ENCODE measurements at places on chromosomes 2 and 18.

DNA sequence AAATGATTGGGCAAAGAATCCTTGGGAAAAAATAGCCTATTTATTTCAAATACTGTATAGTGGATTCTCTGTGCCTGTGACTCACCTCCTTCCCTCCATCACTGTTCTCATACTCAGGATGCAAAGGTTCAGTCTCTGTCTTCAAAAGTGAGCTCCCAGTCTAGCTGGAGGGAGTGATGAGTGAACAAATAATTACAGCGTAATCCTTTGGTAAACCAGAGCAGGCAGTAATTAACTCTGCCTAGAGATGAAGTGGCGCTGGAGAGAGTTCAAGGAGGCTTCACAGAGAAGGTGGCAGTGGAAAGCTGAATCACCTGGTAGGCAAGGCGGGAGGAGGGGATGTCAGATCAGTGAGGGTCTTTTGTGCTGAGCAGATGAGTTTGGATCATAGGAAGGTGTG, 6.5 kb downstream of the DGUOK start:
- no peak for DNase-seq

DNA sequence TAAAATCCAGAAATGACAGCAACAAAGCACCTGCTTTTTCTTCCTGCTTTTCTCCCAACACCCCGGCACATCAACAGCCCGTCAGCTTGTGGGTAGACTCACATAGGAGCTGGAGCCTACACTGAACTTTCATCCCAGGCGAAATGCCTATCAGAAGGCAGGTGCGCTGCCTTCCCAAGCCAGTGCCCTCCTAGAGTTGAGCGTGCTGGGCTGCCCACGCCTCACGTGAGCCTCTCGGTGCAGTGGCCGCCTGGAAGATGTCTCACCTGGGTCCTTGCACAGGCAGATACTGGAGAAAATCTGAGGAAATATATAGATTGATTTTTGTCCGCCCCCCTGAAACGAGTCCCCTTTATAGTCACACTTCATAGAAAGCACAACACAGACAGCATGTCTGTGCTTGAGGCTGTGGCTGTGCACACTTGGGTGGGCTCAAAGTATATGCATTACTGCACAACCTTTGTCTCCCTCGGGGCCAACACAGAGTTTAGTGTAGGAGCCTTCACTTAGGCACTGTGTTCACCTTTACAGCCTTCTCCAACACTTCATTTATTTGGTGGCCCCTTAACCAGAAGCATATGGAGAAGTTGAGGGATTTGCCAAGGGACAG, 112.5 kb downstream of the SMAD7 start:
- DNase-seq = no peak

DNA sequence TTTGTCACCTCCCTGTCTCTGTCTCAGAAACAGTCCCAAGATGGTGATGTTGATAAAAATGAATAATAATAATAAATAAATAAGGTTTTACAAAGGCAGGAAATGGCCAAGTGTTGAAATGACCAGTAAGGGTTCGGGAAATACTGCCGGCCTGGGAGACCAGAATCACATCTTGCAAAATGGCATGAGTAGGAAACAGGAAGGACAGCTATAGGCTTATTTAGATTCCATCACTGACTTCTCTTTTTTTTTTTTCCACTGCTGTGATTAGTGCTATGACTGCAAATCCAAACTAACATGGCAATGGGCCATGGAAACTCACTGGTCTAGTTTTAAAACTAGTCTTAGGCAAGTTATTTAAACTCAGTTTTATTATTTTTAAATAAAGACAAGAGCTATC, 60.6 kb downstream of the SCN1A start:
- DNase-seq = no peak

DNA sequence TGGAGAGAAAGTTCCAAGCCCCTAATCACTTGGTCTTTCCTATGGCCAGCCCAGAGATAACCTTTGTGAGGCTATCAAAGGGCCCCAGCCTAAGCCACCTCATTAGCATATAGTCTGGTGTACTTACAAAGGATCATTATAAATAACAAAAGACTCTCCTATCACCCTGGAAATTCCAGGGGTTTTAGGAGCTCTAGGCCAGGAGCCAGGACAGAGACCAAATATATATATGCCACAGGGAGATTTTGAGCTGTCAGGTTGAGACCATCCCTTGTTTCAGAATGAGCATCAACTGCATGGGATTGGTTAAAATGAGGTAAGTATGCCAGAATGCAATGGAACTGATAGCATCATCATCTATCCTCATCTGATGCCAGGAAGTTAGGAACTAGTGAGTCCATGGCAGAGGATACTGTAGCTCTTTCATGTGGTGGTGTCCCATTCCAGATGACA, 32.1 kb upstream of the CHRNA1 start:
- no peak for DNase-seq

DNA sequence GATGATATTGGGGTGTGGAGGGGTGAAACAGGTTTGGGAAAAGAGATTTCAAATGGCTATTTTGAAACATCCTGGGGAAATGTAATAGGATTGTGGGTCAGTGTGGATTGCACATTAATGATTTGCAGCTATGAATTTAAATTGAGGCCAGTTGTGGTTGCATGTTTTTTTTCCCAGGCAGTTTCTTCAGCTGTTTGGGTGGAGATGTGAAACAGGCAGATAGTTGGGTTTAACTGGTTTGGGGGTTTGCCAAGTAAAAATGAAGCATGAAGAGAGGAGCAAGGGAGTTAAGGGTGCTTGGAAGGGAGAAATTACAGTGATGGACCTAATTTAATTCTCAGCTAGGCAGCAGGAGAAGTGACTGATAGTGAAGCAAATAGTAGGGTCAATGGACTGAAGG, 16.8 kb downstream of the GPD2 start:
- DNase-seq = no peak

DNA sequence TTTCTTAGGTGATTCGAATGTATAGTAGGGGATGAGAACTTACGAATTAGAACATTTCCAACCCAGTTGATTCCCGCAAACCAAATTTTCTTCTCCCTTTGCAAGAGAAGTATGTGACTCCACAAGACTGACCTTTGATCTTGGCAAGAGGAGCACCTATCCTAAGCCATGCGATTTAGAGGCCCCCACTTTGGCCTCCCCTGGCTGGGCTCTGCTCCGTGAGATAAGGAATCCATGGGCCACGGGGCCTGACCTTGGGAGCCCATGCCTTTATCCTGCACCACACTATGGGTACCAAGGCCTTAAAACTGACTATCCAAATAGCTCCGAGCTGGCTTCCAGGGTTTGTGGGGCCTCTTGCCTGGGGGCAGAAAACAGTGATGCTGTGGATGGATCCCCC, 135.8 kb downstream of the LRRTM1 start:
- DNase-seq = no peak

DNA sequence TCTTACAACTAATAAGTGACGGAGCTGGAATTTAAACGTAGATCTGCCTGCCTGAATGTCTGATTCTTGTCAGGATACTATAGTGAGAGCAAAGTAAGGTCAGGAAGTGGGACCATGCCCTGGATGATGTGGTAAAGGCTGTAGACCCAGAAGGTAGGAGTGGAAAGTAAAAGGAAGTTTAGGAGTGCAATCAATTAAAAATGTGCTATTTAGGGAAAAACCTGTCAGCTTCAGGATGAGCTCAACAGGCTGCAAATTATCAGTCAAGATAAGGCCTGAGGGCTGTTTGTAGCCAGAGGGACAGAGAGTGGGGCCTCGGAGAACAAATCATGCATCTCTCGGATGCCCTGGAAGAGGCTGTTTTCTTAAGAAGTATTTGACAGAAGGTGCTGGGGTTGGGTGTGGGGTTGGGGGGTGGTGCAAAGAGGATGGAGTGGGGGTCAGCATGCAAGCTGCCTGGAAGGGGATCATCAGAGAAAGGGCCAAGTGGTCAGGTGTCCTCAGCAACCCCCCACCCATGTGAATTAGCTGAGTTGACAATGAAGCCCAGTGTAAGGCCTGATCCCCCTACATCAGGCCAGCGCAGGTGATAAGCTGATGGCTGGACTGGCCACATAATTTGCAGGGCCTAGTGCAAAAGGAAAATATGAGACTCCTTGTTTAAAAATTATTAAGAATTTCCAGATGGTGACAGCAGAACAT, 53.2 kb upstream of the MAPRE3 start:
- DNase-seq = no peak

- DNase-seq = no peak
Measured at GRCh38 chr2:74357627-74358026, 14.4 kb upstream of the SLC4A5 start.

- DNase-seq = peak; percentile 92
Measured at GRCh38 chr2:156333951-156334495, 1.5 kb upstream of the NR4A2 start.

GRCh38 chr2:9018109-9018508, 14.6 kb upstream of the MBOAT2 start:
- DNase-seq = no peak

DNA sequence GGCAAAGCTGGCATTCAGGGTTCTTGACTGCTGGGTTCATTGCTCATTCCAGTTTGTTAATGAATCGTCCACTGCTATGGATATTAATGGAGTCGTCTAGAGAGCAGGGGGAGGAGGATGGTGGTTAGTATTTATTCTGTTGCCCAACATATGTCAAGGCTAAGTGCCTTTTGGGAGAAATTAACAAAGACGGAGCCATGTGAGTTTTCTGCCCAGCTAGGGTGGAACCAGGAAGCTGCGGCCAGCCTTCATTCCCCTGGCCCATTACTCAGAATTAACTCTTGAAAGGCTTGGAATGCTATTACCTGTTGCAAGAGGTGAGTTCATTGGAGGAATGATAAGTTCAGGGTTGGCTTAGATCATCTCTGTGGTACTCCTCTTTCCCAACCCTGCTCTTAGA, 19.3 kb downstream of the IGFBP2 start:
- no peak for DNase-seq

All from suprapubic skin (tissue), 4 donors.